ENCODE measurements at places on chromosomes 5 and 9.
A peak's percentile ranks its signal among the peaks of the same experiment; 100 is the strongest.

DNA sequence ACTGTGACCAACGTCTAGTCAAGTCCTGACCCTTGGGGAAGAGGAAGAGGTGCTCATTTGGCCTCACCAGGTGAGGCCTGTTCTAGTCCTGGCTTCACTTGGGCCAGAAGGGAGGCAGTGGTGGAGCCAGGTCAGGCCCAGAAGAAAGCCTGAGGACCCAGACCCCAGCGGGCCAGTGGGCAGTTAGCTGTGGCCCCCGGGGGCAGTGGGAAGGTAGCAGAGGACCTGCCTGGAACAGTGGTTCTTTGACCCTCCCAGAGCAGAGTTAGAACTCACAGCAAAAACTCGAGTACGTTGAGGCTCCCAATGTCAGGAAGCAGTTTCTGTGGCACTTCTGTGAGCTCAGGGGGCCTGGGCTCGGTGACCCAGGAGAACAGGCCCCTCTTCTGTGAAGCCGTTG is 66.0 kb upstream of the GARNL3 start:
- DNase-seq, result no peak

DNA sequence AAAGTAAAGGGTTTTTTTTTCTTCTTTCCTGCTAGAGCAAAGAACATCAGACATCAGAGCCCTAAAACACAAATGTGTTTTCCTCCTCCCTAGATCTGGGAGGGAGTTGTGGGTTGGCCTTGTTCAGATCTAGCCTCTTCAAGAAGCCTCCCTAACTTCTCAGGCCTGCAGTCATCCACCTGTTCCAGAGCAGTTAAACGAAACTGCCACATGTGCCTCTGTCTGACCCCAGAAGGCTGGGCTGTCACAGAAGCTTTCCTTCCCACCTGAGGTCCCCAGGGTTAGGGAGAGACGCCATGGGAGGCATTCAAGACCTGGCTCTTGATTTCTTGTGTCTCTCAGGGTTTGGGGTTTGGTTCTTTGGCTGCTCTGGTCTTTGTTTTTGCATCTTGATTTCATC is 87.0 kb downstream of the DAB2IP start:
- no peak for DNase-seq

DNA sequence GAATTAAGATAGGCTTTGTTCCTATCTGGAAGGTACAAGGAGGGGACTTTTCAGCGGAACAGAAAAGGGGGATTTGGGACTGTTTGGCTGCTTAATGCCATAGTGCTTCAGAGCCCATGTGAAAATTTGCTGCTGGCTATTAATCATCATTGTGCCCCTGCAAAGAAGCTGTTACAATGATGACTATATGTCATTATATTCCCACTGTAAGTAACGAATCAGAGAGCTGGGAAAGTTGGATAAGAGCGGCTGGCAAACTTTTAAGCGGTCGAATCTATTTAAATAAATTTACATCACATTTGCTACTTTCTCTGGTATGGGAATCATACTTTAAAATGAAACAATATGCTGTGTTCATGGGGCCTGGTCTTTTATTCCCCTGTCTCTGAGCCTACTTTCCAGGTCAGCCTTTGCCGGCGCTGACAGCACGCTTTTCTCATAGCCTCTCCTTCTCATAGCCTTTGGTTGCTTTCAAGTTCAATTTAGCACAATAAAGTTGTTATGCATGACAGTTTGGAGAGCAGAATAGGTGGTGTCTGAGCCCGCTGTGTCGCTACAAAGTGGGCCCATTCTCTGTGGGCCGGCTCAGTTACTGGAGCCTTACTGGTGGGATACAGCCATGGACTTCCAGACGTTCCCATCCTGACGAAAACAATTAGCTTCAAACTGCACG is 271.2 kb upstream of the TMEM161B start:
- no peak for DNase-seq

DNA sequence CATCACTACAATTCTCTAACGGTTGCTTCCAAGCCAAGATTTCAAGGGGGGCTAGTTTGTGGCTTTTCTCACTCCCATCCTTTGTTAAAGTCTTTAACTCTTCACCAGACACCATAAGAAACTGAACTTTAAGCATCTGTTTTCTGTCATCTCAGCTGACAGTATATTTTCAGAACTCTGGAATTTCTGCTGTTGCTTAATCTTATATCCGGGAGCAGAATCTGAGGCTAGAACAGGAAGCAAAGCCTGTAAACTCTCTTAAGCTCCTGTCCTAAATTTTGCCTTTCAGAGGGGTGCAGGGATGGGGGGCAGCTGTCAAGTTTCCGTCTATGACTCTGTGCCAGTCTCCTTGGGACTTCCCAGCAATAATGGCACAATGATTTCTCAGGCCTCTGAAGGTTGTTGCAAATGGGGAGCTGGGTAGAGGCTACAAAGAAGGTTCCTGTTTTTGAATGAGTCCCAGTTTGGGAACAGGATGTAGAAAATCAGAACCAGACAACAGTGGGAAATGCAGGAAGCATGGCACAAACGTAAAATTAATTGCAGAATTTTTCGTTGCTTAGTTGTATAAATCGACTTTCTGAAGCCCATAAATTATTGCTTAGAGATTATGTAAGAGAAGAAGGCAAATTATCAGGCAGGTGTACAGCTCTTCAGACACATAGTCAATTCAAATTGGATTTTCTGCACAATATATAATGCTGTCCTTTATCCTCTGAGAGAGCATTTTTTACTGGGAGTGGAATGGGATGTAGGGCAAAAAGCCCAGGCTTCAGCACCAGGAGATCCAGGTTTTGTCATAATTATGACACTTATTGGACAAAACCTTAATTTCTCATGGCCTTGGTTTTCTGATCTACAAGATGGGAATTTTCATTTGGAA is 430.9 kb downstream of the DMAC1 start:
- DNase-seq, result no peak

- peak; percentile 47 for DNase-seq
These were observed 7.0 kb downstream of the LNPEP start for GRCh38 chr5:96942911-96943310.

DNA sequence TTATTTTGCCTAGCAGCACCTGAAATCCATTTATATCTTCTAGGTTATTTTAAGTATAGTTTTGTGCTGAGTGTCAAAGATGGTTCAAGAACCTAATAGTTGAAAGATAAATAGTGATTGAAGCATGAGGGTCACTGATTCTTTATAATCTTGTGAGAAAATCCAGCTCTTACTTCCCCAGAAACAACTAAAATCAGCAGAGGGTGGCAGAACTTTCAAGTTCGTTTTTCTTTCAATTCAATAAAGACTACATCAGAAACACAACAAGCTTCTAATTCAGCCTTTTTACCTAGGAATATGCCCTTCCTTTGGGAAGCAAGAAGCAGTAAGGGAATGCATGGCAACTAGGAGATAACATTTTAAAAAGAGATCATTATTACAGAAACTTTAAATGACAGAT is 202.6 kb downstream of the KIAA0825 start:
- no peak for DNase-seq

DNA sequence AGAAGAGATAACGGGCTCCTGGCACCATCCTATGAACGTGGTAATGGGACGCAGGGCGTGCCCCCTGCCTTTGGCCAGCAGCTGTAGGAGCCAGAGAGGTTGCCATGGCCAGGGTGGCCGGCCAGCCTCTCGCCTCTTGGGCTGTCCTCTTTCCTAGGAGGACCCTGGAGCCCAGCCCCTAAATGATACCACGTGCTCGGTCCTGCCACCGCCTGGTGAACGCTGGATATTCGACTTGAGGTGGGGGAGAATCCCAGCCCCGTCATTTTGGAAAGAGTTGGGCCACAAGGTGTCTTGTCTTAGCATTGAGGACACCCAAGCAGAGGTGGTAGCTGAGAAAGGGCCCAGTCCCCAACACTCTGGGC is 391 bp upstream of the NRG2 start:
- DNase-seq, result no peak

DNA sequence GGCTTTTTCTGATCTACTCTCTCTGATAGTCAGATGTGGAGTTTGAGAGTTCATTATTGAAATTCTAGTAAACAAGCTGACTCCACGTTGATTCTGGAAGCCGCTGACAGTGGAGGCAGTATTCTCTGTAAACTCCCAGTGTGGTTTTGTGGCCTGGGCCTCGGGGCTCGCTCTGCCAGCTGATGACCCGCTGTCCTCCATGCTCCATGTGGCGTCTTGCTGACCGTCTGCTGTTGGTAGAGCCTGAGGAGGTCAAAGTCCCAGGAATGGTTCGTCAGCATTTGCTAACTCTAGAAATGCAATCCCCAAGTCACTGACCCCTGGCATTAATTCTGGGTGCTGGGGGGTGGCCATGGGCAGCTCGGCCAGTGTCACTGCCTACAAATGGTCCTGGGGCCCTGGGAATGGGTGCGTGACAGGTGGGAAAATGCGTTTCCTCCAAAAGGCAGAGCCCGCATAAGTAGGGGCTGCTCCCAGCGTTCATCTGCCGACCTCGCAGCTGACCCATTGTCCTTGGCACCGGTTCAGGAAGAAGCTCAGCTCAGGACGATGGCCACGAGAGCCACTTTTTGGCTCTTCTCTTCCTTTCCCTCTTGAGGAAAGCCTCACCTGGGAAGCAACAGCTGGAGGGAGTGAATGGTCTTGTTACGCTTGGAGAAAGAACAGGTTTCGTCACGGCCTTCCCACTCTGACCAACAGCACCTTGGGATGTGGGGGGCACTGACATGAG is 55.1 kb downstream of the MRPL36 start:
- DNase-seq, result no peak

- DNase-seq, result no peak
These were observed 188.5 kb upstream of the NREP start for GRCh38 chr5:111945535-111945934.

GRCh38 chr9:137739371-137740309 is 120.8 kb downstream of the EHMT1 start:
- no peak for DNase-seq

GRCh38 chr5:124678468-124678867 is 68.0 kb downstream of the ZNF608 start:
- no peak for DNase-seq

All from trophoblast cell (in vitro differentiated cells and primary cell).